Stimulated activated CD4-positive, alpha-beta T cell treated with anti-CD3 and anti-CD28 coated beads, Interleukin-4, amount 100 ng/mL, for 24 hours (primary cell): ENCODE measurements at places on chromosomes 3 and 15.

DNA sequence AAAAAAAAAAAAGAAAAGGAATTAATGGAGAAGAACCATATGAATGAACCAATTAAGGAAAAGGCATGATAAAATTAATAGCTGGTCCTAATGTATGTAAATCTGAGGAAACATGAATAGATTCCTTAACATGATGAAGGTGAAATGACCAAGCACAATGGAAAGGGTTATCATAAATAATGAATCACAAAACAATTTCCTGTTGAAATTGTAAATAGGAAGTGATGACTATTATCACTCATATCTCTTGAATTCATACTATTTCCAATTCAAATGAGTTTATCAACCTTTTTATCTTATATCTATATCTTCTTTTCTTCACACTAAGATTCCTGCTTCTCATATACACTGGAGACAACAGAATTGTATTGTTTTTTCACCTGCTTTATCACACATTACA lies 32.0 kb downstream of the AADACL2 start:
- DNase-seq, result no peak

DNA sequence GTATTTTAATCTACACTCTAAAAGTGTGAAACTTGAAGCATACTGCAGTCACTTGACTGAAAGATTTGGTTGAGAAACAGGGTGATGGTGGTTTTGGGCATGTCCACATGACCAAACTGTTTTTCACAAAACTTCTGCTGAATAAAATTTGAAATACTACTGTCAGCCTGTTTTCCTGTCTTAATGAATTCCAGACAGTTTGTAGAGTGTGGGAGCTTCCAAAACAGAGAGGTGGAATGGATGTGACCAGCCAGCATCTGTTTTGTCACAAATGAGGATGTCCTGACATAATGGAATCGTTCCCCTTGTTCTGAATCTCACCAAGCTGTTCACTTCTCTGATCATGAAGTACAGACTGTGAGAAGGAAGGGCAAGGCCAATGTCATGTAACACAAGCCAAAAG lies 11.8 kb downstream of the MITF start:
- DNase-seq, result no peak

GRCh38 chr3:37765591-37766488 lies 95.8 kb upstream of the CTDSPL start:
- no peak for DNase-seq

- no peak for DNase-seq
These were observed 42.9 kb downstream of the ATP13A3 start for GRCh38 chr3:194443901-194444300.

- DNase-seq, result no peak
These were observed 107.0 kb downstream of the GREM1 start for GRCh38 chr15:32824777-32825176.

DNA sequence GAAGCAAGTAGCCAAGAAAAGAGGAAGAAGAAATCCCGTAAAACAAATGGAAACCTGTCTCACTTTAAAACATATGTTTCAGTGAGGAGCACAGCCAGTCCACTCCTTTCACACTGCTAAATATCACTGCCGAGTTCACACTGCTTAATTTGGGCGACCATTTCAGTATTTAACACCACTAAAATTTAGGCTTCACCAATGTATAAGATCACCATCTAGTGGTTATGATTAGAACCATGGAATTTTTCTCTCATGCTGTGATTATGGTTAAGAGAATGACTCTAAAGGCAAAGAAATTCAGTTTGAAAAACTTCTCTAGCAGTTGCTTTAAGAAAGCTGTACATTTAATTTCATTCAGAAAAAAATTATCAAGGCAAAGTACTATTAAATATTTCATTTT lies 16.6 kb downstream of the SLC4A7 start:
- no peak for DNase-seq

DNA sequence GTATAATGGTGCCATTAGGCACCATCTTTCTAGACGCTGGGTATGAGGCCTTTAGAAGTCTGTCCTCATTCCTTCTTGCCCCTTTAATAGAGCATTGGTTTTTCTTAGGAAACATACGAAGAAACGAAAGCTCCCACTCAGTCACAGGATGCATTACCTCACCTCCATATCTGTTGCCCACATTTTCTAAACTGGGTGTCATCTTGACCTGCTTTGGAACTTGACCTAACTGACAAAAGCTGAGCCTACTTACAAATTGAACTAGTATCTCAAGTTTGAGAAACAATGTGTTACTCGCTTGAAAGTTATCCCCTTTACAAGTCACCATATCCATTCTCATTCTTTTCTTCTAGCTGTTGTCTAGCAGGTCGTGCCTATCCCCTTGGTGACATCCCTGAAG lies 102.7 kb downstream of the VPS8 start:
- no peak for DNase-seq

DNA sequence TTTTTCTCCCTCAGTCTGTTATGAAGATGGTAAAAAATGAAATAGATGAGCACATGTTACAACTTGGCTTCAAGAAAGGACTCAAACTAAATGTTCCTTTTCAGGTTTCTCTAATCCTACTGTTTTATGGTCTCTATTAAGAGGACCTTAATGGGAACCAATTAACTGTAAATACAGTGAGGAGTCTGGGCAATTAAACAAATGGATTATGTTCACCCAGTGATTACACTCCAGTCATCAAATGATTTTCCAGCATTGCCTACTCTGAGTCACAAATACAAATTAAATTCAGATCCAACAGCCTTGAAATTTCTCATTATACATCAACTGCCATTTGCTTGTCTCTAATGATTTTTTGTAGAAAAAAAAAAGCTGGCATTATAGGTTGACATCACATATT lies 129.2 kb downstream of the NEK10 start:
- no peak for DNase-seq

GRCh38 chr15:71328453-71328852 lies 213.2 kb downstream of the THSD4 start:
- DNase-seq, result no peak
